Activated CD4-positive, CD25-positive, alpha-beta regulatory T cell treated with anti-CD3 and anti-CD28 coated beads, Interleukin-2, amount 50 U/mL, for 72 hours (primary cell): ENCODE measurements at places on chromosomes 12 and 14.

DNA sequence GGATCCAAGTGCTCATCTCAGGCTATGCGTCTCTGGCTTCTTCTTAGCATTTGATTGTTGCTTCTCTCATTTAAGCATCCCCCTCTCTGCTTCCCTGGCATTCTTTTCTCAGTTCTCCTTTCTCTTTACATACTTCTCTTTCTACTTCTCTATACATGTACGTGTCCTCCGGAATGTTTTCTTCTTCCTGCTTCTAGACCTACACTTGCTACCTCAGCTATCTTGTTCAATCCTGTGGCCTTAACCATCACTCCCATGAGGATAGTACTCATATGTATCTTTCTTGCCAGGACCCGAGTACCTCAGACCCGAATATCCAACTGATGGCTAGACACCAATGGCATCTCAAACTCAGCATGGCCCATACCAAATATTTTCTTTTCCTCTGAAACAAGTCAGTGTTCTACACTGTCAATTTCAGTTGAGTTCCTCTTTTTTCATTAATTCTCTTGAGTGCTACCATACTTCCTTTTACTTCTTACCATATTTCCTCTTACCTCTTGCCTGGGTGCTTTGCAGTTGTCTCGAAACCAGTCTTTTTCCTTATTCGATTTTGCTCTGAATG lies 115.1 kb upstream of the SLC38A2 start:
- DNase-seq, result no peak

DNA sequence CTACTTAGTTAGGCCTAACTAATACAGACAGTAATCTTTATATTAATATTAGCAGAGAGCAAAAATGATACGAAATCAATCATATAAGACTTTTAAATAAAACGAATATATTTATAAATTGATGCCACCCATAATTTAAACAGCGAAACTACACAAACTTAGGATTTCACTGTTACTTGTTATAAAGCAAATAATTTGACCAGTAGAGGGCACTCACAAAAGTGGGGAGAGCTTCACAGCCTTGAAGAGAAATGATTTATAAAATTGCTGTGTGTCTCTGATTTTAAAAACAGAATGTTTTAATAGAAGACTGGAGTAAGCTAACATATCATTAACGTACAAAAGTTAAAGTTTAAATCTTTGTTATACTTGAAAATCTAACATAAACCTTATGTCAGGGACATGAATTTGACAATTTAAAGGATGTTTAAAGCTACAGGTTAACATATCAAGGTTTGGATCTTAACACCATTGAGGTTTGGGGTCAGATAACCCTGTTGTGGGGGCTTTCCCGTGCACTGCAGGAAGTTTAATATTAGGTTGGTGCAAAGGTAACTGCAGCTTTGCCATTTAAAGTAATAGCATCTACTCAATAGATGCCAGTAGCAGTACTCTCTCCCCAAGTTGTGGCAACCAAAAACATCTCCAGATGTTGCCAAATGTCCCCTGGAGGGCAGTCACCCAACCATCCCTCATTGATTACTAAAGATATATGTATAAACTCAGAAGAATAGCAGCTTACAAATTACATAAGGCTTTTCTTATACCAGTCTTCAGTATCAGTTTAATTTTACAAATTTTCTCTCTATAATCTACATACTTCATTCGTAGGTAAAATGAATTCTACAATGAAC lies 9.3 kb downstream of the KRAS start:
- no peak for DNase-seq

DNA sequence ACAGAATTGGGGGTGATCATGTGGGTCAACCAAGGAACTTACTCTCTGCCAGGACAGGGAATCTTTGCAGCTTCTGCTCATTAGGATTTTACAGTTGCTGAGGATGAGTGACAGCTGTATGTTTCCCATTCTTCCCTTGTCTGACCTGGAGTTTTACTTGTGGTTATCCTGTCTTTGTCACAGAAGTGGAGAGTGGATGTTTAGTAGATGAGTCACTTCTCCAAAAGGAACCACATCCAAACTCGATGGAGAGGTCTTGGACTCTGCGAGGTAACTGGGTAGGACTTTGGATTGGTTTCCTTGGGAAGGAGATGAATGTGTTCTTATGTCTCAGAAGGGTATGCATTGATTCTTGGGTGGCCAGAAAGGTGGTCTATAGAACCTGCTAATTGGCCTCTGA lies 53.8 kb upstream of the USP44 start:
- no peak for DNase-seq

- no peak for DNase-seq
These were observed 25.4 kb downstream of the CCDC85C start for GRCh38 chr14:99578541-99579101.

DNA sequence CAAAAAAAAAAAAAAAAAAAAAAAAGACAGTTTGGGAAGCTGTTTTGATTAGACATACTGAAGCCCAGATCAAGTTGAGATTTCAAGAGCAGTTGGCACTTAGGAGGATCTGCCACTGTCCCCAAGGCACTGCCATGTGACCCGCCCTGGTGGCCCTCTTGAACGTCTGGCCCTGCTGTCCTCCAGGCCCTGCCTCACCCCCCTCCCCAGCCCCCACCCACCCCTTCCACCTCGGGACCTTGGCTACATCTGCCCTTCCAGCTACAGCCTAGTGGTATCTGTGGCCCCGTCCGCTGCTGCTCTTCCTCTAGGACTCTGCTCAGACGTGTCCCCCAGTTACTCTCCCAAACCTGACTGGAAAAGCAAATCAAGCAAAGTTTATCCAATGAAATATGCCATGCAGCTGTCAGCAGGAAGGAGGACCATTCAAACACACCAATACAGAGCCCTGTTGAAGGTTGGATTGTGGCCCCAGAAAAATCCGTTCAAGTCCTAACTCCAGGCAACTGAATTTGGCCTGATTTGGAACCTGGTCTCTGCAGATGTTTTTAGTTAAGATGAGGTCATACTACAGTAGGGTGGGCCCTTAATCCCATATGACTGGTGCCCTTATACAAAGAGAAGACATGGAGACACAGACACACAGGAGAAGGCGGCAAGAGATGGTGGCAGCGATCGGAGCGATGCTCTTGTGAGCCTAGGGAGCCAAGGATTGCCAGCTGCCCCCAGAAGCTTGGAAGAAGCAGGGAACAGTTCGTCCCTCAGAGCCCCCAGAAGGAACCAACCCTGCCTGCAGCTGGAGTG lies 17.7 kb downstream of the SLC25A29 start:
- DNase-seq, result no peak

DNA sequence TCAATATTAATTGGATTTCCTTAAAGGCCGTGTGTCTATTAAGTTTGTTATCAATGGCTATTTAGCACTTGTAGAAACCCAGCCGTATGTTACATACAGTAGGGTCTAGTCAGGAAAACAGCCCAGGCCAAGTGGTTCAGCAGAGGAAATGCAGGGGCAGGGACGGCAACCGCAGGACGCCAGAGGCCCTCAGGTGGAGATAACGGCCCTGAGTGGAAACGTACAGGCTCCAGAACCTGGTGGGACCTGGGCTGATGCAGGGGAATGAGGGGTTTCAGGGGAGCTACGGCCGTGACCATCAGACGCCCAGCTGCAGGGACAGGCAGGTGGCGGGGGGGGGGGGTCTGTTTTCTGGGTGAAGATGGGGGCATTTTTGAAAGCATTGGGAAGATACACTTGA lies 3.7 kb upstream of the ANKLE2 start:
- DNase-seq, result no peak

DNA sequence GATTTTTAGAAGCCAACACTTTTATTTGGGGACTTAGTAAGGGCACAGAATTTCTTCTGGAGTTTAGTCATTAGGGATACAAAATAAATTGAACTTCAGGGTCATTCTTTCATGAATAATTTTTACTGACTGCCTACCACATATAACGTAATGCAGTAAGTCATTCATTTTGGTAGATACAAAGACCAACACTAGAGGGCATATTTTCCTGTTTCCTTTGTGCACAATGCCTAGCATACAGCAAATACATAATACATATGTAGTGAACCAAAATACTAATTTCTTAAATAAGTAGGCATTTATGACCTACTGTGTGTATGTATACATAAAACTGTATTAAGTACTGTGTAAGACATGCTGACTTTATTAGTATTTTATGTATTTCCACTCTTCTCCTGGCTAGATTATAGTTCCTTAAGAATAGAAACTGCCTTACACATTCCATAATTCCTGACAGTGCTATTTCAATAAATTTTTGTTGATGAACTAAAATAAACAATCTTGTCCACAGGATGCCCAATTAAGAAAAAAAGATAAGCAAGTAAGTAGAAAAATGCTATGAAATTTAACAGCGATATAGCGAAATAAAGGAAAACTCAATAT lies 47.9 kb downstream of the PPP1R12A start:
- no peak for DNase-seq

GRCh38 chr14:81062380-81062779 lies 107.0 kb downstream of the TSHR start:
- DNase-seq, result no peak

DNA sequence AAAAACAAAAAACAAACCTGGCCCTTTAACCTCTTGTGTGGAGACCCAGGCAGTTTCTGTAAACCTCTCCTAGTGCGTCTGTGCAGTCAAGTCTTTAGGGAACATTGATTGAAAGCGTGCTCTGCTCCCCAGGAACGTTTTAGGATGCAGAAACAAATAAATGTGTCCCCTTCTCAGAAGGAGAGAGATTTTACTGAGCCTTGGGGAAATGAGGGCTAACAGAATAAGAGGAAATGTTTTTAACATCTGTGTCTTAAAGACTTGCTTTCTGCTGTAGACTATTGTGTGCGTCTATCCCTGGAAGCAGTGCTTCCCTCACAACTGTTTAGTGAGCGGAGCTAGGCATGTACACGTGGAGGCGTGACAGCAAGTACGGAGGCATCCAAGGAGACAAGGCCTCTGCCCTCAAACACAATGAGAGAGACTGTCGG lies 54.3 kb downstream of the TECPR2 start:
- no peak for DNase-seq

DNA sequence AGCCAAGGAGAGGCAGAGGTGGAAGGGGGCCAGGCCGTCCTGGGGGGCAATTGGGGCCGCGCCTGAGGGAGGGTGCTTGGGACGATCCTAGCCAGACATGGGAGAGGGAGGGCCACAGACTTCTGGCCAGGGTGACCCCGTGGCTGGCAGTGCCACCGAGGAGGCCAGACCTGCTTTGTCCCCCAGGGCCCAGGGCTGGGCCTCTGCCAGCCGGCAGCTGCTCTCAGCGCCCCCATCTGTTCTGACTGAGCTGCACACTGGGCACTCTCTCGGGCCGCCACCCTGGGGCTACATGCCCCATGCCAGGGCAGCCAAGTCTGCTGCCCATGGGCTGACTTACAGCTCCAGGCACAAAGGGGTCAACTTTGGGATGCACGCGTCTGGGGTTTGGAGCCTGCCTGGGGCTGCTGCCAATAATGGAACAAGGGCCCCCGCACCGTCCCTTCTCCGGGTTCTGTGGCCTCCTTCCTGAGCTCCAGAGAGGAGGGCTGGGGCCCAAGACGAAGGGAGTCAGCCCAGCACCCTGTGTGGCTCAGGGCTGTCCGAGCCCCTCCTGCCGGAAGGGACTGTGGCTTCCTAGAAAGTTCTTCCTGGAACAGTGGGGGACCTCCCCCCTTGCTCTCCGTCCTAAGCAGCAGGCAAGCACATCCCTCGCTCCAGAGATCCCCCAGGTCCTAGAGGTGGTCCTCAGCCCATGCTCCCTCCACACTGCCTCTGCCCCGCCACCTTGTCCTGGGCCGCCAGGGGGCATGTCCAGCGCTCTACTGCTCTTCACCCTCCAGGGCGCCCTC lies 1.1 kb downstream of the ADSS1 start:
- DNase-seq, result no peak

DNA sequence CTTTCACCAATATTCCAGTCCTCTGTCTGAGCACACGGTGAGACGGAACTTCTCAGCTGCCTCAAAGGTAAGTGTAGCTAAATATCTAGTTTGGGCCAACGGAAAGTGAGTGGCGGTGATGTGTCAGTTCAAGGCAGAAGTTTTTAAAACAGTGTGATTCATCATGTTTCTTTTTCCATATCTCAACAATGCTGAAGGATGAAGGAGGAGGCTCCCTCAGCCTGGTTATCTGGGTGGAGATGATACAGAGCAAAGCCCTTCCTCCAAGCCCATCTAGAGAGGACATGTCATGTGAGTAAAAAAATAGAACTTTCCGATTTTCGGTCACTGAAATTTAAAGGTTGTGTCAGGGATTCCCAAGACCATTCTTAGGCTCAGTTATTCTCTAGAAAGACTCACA lies 13.1 kb upstream of the ANP32D start:
- no peak for DNase-seq

GRCh38 chr14:63730659-63731058 lies 2.8 kb upstream of the SGPP1 start:
- no peak for DNase-seq

GRCh38 chr14:85572845-85573244 lies 42.9 kb downstream of the FLRT2 start:
- no peak for DNase-seq

- DNase-seq, result peak; percentile 79
These were observed 27.4 kb downstream of the CFAP54 start for GRCh38 chr12:96516472-96517430.

DNA sequence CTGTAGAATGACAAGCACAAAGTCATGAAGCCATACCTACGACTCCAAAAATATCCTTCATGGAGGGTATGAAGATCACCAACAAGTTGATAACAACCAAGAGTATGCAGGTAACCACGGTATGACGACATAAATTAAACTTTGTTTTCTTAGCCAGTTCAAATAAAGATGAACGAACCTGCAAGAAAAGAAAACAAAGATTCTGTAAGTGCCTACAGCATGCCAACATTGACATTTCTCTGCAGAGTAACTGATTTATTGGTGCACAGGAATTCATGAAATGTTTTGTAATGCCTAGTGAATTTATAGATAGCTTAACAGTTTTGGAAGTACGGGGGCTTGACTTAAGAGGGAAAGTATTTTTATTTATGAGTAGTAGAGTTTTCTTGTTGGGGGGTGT lies 71.0 kb downstream of the SLC38A1 start:
- DNase-seq, result no peak

DNA sequence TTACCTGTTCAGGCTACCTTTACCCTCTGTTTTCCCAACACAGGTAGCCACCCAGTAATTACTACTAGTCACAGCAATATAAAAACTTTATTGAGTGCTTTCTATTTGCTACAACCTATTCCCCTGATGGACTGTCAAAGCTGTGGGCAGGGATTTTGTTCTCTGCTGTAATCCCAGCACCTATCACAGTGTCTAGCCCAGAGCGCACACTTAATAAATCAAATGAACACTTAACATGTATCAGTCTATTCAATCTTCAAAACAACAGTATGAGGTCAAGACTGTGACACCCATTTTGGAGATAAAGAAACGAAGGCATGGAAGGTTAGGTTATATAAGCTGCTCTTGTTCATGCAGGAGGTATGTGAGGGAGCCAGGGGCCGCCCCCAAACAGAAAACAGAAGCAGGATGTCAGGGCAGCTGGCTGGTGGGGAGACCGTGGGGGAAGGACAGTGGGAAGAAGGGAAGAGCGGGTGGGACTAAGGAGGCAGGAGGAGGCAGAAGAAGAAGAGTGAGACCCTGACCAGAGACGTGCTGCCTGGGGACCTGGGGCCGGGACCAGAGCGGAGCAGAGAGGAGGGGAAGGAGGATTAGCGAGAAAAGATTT lies 1.7 kb downstream of the TNFRSF1A start:
- DNase-seq, result no peak
